ENCODE measurements at places on chromosomes 12 and 14.

GRCh38 chr12:98758331-98758730, 113.2 kb downstream of the APAF1 start:
- no peak for DNase-seq

DNA sequence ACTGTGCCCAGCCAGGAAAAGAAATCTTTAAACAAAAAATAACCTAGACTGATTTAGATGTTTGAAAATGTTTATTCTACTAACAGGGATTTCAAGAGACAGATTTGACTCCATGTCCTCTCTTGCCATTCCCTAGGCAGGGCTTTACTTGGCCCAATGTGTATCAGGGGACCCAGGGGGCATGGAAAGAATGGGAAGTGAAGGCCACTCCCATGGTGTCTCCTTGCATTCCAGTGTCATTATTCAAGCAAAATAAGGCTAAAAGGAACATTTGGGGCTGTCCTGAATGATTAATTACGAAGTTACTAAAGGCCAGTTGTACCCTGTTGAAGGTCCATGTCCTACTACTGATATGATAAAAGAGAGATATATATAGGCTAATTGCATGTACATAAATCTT, 151.9 kb upstream of the ATF7IP start:
- DNase-seq = no peak

DNA sequence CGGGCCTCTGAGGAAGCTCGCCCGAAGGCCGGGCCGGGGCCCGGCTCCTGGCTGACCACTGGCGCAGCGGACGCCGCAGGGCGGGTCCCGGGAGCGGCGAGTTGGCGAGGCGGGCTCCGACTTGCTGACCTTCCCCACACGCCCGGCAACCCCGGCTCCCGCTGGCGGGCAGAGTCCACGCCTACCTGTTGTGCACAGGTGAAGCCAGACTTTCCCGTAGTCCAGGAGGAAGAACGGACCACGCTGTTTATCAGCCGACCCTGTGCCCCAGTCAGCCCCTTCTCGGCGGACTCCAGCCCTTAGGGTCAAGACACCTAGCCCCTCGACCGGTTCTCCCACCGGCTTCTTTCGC, 407 bp downstream of the HEATR5A start:
- no peak for DNase-seq

DNA sequence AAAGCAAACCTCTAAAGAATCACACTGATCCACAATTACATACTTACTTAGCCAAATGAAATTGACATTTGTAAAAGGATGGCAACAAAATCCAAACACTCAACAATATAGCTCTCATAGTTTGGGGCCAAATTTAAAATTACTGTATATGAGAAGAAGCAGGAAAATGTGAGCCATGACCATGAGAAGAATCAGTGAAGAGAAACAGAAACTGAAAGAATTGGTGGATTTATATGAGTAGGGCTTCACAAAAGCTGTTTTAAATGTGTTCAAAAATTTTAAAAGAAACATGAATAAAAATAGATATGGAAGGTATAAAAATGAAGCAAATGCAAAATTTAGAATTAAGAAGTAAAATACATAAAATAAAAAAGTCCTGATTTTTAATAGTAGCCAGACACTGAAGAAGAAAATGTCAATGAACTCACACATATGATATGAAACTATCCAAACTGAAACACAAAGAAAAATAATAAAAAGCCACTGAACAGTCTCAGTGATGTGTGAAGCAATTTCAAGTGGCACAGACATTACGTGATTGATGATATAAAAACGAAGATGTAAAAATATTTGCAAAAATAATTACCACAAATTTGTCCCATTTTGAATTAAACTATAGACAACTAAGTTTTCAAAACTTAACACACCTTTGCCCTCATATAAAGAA, 87.9 kb upstream of the MDGA2 start:
- no peak for DNase-seq

- no peak for DNase-seq
These were observed 861 bp upstream of the MDGA2 start for GRCh38 chr14:47676315-47676617.

DNA sequence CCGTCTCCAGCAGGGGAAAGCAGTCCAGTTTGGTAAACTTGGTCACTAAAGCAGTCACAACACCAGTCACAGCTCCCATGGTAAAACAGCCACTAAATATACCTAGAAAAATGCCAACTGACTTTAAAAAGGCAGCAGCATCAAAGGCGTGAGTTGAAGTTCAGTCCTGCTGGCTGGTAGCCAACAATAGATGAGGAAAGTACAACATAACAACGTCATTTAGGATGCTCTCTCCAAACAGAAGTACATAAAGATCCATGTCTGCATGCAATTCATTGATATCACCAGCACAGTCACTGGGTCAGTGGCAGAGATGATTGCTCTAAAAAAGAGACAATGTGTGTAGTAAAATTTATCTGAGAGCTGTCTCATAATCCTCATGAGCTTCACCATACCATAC, 59.3 kb upstream of the TMPO start:
- no peak for DNase-seq

- peak; percentile 50 for DNase-seq
These were observed 4.4 kb downstream of the REM2 start for GRCh38 chr14:22887260-22887989.

GRCh38 chr14:65115615-65116014, 13.3 kb upstream of the MAX start:
- DNase-seq = no peak

DNA sequence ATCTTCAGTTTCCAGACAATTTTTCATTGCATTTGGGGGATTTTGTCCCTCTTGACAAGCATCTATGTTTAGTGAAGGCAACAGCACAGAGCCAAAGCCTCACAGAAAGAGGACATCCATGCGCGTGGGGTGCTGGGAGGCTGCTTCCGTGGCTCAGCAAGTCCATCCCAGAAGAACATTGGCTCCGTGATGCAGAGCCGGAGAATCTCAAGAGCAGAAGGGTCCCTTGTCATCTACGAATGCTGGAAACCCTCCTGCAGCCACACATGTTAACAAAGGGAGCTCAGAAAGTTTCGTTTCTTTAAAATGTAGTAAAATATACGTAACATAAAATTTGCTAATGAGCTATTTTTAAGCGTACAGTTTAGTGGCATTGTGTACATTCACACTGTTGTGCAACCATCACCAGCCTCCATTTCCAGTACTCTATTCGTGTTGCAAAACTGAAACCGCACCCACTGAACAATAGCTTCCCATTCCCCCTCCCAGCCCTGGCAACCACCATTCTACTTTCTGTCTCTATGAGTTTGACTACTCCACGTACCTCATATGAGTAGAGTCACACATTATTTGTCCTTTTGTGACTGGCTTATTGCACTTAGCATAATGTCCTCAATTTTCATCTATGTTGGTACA, 185.9 kb downstream of the TTC7B start:
- no peak for DNase-seq

- DNase-seq = no peak
These were observed 49.1 kb downstream of the CCER1 start for GRCh38 chr12:90905691-90906370.

DNA sequence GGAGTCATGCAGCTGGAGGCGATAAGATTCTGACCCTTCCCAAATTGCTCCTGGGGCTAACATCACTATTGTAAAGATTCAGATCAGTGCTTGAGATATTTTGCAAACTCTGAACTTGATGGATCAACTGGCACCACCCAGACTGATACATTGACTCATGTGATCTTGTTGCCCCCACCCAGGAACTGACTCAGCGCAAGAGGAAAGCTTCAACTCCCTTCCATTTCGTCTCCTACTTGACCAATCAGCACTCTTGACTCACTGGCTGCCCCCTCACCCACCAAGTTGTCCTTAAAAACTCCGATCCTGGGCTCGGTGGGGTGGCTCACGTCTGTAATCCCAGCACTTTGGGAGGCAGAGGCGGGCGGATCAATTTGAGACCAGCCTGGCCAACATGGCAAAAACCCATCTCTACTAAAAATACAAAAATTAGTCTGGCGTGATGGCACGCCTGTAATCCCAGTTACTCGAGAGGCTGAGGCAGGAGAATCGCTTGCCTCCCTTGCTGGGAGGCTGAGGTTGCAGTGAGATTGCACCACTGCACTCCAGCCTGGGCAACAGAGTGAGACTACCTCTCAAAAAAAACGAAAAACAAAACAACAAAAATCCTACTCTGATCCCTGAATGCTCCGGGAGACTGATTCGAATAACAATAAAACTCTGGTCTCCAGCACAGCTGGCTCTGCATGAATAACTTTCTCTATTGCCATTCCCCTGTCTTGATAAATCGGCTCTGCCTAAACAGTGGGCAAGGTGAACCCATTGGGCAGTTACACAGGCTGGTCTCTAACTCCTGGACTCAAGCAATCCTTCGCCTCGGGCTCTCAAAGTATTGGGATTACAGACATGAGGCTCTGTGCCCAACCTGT, 9.8 kb upstream of the ARF6 start:
- no peak for DNase-seq

GRCh38 chr12:87779016-87779415, 250.2 kb downstream of the C12orf50 start:
- DNase-seq = no peak

GRCh38 chr14:85601246-85601645, 71.3 kb downstream of the FLRT2 start:
- DNase-seq = no peak

DNA sequence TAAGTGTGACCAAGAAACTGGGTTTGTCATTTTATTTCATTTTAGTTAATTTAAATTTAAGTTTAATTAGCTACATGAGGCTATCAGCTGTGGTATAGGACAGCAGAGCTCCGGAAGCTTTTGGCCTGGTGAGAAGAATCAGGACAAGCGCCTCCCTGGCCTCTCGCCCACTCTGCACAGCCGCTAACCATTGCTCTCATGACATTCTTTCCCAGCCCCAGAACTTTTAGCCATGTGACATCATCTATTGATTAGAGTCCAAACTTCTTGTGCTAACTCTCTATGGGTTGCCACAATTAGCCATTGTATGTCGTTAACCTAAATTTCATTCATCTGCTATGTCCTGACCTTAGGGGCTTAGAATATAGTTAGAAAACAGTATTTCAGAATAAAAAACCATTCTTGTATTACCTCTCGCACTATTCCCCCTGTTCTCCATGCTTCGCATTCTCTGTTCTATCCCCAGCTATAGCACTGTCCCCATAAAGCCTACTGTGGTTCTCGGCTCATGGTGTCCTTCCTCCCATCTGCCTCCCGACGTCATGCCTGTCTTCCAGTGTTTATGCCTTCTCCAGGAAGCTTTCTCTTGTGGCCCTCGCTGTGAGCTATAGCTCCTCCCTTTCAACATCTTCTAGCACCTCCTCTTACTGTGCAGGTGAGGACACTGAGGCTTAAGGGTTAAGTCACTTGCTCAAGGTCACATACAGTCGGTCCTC, 23.5 kb downstream of the SSH1 start:
- DNase-seq = no peak

DNA sequence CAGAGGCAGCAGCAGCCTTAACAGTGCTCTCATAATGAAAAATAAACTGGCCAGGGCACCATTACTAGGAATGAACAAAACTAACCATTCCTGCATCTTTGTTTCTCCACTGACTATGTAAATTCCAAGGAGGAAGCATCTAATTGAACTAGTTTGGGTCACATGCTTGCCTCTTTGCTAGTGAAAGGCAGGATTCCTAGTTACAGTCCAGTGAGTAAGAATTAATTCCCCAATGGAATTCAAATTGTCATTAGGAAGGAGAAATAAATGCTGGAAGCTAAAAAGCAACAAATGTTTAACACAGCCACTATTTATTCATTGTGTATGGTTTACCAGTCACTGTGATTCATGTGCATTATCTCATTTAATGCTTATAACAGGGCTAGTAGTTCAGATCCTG, 316.0 kb downstream of the CCDC91 start:
- DNase-seq = no peak

DNA sequence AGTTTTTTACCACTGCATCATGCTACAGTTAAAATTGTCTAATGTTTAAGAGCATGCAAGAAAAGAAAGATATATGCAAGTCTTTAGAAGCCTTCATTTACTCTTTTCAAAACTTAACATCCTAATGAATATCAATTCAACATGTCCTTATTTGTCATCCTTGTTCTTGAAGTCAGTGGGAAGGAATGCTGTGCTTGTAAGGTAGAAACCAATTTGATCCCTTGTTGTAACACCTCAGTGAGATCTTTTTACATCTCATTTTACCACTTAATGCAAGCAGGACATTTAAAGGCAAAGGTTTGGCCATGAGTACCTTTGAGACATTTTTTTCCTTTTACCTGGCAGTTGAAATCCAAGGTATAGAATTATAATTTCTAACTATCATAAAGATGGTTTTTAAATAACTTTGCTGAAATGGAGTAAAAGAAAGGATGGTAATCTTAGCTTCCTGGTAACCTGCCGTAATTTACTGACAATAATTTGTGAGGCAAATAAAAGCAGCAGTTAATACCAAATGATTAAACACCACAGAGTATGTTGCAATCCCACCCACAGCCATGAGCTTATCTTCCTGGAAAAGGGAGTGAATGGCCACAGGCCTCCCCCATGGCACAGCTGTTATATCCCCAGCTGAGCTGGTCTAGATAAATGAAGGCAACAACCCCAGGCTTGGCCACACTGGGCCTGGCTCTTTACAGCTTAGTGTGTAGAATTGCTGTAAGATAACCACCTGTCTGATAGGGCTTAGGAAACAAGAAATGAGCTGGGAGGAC, 33.2 kb upstream of the STRN3 start:
- DNase-seq = no peak

DNA sequence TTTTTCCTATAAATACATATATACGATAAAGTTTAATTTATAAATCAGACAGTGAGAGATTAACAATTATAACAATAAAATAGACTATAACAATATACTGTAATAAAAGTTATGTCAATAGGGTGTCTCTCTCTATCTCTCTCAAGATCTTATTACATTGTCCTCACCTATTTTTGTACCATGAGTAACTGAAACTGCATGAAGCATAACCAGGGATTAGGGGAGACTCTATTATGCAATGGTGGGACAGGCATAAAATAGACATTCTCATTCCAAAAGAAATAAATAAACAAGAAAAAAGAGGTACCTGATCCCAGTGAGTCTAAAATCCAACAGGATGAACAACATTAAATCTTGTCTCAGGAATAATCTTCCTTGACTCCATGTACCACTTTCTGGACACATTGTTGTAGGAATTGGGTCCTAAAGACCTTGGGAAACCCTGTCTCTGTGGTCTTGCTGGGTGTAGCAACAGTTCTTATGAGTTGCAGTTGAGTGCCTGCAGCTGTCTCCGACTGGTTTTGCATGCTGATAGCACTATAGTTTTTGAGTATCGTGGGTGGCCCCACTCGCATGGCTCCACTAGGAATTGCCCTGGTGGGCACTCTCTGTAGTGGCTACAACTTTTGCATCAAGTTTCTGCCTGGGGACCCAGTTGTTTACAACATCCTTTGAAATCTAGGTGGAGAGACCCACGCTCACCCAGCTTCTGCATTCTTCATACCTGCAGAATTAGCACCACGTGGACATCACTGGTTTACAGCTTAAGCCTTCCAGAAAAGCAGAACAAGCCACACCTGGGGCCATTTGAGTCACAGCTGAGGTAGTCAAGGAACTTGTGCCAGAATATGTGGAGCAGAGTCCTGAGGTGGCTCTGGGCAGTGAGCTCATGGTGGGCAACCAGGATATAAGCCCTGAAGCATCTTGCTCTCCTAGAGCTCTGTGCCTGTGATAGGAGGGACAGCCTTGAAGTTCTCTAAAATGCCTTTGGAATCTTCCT, 204.7 kb downstream of the KITLG start:
- DNase-seq = no peak

- DNase-seq = no peak
These were observed 74.0 kb downstream of the PDE3A start for GRCh38 chr12:20442322-20442721.

Data from activated CD4-positive, alpha-beta T cell treated with anti-CD3 and anti-CD28 coated beads, Interleukin-2, Interleukin-4, amounts not matched to agents 100 ng/mL and 50 ng/mL, durations not matched to agents 16 hours and 8 hours (primary cell).